Esophagus mucosa (tissue), 1 donor: ENCODE measurements at places on chromosomes 11 and 22. TPM values are rescaled to one million over a fixed set of nuclear protein-coding genes. Genes with fewer than 3 reads are reported as not detected.

GRCh38 chr11:64120951-64121569 lies 44.9 kb downstream of the MACROD1 start:
- peak; percentile 96 for ATAC-seq

GRCh38 chr11:63443714-63444113 lies 47.3 kb downstream of the PLAAT5 start:
- ATAC-seq, result no peak

DNA sequence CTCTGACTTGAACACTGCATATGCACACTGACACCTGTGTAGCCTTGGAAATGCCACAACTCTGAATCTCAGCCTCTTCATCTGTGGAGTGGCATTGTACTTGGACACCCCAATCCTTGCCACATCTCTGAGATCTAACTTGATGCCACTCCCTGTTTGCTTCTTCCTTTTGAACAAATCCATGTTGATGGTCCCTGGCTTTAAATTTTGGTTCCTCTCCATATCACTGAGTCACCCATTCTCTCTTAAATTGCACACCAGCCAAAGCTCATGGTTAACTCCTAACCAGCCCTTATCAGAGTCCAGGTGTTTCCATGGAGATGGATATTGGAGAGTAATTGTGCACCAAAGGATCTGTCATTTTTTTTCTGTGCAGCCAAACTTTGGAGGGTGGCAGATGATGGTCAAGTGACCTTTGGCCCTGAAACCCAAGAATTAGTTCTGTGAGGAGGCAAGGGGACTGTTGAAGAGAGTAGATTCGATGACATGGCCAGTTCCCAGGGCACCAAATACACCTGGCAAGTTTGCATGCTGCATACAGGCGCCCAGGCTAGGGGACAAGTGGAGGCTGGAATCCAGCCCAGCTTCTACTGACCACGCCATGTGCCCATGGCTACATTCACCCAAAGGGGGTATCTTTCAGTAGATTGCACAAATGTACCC lies 25.1 kb upstream of the PAMR1 start:
- ATAC-seq, result no peak

VWCE gene
- 0.52 TPM for total RNA-seq

WBP2NL gene
- total RNA-seq, result 0.60 TPM

GRCh38 chr22:42925598-42925997 lies 68.5 kb upstream of the ARFGAP3 start:
- no peak for ATAC-seq

DNA sequence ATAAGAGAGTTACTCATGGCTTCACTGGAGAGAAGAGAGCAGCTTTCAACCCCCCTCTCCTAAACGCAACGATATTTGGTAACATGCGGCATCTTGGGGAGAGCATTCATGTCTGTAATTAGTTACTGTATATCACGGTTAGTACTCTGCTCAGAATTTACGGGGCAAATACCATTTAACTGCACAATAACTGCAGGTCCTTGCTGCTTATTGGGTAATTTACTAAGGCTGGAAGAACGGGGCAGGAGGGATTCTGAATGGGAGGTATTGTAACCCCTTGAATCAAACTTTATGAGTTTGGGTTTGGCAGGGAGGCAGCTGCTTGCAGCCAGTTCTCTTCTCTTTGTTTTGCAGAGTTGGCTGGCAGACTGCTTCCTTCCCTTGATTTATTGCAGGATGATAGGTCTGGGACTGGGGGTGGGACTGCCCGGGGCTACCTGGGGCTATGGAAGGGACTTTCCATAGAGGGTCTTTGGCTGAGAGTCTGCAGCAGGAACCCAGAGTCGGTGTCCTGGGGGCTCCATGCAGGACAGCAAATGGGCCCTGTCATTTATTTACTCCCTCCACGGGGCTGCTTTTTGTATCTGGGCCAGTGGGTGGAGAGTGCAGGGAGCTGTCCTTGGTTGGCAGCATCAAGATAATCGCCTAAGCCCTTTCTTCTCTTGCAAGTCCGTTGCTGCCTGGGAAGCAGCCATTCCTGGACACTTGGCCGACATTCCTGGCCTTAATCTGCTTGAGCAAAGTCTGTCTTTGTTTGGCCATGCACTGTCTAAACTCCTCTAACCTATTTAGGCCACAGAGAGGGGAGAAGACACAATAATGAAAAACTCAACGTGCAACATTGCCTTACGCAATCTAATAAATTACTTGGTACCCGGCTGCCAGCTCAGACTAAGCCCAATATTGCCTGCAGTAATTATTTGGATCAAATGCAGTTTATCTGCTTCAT lies 188.9 kb downstream of the ST3GAL4 start:
- no peak for ATAC-seq

CEP126 gene
- 1.2 TPM for total RNA-seq

DNA sequence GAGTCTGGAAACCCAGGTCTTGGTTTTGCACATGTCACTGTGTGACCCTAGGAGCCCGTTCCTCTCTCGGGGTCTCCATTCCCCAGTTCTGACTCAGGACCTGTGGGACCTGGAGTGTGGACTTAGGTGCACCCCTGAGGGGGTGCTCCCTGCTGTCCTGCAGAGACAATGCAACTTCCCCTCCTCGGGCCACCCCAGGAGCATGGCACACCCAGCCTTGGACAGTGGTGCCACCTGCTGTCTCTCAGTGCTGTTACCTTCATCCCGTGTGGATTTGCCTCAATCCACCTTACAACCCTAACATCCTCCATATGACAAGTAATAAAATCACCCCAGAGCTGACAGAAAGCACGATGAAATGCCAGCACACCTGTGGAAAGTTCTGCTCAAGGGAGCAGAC lies 27.5 kb upstream of the CRYBB3 start:
- ATAC-seq, result peak; percentile 39

MS4A6E gene
- not detected for total RNA-seq

DNA sequence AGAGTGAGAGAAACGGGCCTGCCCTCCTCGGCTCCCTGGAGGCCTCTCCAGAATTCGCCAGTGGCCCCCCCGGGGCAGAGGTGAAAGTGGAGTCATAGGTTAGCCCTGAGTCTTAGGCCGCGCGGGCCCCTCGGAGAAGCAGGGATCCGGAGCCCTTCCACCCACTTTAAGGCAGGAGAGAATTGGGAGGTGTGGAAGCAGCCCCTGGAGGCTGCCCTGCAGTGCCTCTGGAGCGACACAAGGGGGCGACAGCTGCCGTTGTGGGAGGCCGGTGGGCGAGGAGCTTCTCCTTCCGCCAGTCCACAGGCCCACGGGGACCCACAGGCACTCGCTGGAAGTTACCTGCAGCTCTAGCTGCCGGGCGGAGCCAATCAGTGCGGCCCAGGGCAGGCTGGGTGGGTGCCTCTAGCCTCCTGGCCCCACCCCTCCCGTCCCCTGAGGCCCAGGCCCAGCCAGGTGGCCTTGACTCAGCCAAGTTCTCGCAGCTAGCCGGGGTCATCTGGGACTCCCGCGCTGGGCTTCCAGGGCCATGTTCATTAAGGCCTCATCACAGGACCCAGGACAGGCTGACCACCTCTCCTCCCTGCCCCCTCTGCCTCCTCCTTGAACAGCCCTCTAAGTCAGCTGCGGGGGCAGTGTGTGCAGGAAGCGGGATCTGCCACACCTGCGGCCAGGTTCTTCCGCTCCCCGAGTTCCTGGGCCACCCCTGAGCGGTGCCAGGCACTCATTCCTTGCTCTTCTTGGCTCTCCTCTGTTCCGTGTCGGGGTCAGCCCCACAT lies 5.0 kb downstream of the DGKZ start:
- peak; percentile 50 for ATAC-seq

DUSP8 gene
- 0.76 TPM for total RNA-seq

DNA sequence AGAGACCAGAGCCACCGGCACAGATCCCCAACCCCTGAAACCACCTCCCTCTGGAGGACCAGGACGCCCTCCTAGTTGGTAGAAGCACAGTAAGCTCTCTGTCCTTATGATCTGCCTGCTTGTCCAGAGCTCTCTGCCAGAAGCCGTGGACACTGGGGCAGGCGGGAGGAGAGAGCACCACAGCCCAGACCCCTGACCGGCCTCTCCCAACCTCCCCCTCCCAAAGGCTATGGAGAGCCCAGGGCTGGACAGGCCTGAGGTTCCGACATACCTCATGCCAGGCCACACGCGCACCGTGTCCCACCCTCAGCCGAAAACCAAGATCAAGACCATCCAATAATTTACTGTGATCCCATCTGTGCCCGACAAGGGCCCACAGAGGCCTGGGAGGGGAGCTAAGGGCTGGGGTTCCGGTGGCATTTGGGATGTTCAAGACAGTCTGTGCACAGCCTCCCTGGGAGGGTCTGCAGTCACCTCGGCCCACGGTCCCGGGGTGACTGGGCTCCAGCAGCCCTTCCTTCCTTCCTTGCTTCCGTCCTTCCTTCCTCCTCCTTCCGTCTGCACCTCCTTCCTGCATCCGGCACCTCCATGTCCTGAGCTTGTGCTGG lies 3.4 kb downstream of the HRAS start:
- ATAC-seq, result no peak
